ENCODE measurements at places on chromosomes 13 and 19. TPM values are rescaled to one million over a fixed set of nuclear protein-coding genes. Genes with fewer than 3 reads are reported as not detected.

DNA sequence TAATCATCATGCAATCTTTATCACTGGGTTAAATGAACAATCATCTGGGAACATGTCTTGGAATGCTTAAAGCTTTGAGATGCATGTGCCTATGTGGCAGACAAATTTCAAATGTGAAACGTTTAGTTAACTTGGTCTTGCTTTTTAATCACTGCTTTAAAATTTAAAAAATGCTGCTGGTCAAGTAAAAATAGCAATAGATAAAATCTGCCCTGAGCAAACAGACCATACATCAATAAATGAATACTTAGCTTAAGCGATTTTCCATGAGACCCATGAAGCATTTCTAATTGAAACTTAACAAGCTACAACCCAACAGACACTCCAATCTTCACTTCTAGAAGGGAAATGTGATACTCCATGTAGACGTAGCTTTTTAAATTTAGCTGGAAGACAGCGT, 1.9 kb upstream of the KL start:
- DNase-seq: no peak

DNA sequence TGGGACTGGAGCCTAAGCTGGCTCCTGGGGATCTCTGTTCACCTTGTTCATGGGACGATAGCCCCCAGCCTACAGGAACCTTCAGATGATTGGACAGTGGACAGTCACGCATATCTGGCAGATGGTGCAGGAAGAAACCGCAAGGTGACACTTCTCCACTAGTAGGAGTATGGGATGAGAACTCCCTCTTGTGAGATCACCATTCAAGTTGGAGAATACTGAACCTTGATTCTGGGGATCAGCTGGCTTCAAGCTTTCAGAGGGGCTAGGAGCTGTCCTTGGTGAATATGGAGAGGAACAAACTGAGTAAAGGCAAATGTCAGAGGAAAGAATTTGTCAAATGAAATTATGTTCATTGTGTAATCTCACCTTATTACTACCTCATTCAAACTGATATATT, 204.5 kb downstream of the PDS5B start:
- DNase-seq: no peak

DNA sequence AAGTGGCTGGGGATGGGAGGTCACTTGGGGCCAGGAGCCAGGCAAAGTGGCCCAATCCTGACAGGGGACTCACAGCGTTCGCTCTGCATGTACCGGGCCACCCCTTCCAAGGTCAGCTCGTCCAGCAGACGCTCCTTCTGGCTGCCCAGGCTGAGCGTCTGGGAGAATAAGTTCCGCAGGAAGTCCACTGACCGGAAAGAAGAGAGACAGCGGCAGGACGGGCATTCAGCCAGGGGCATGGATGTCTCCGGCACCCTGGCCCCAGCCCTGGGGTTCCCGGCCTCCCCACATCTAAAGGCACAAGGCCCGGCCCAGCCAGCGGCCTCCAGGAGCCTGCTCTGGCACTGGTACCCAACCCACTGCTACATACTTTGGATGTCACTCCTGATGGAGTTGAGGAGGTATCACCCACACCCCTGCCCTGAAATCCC, 6.1 kb downstream of the SIRT2 start:
- no peak for DNase-seq

DNA sequence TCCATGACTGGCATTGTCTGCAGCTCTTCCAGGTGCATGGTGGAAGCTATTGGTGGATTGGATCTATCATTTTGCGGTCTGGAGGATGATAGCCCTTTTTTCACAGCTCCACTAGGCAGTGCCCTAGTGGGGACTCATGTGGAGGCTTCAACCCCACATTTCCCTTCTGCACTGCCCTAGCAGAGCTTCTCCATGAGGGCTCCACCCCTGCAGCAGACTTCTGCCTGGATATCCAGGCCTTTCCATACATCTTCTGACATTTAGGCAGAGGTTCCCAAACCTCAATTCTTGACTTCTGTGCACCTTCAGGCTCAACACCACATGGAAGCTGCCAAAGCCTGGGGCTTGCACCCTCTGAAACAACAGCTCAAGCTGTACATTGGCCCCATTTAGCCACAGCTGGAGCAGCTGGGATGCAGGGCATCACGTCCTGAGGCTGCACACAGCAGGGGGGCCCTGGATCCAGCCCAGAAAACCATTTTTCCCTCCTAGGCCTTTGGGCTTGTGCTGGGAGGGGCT, 800.2 kb upstream of the MIR17HG start:
- DNase-seq: no peak

GRCh38 chr19:35383536-35383935, 12.7 kb downstream of the GPR42 start:
- DNase-seq: no peak

GRCh38 chr13:49560270-49561061, 24.9 kb downstream of the RCBTB1 start:
- no peak for DNase-seq

- DNase-seq: no peak
These were observed 15.6 kb upstream of the SPC24 start for GRCh38 chr19:11171144-11171543.

GRCh38 chr19:49896863-49897621, at the start of gene IL4I1:
IL4I1 (minus strand) TSS chr19:49896887; CDS start chr19:49896160, 727 bp downstream.
- DNase-seq: no peak

GRCh38 chr19:44792281-44792680, 14.6 kb downstream of the CBLC start:
- DNase-seq: no peak

GRCh38 chr19:35431145-35431807, 16.8 kb upstream of the FFAR2 start:
- no peak for DNase-seq

CEACAM21 gene
- total RNA-seq: not detected

GRCh38 chr13:62710787-62711186, 1295.1 kb upstream of the PCDH20 start:
- DNase-seq: no peak

AZU1 gene
- not detected for total RNA-seq

DNA sequence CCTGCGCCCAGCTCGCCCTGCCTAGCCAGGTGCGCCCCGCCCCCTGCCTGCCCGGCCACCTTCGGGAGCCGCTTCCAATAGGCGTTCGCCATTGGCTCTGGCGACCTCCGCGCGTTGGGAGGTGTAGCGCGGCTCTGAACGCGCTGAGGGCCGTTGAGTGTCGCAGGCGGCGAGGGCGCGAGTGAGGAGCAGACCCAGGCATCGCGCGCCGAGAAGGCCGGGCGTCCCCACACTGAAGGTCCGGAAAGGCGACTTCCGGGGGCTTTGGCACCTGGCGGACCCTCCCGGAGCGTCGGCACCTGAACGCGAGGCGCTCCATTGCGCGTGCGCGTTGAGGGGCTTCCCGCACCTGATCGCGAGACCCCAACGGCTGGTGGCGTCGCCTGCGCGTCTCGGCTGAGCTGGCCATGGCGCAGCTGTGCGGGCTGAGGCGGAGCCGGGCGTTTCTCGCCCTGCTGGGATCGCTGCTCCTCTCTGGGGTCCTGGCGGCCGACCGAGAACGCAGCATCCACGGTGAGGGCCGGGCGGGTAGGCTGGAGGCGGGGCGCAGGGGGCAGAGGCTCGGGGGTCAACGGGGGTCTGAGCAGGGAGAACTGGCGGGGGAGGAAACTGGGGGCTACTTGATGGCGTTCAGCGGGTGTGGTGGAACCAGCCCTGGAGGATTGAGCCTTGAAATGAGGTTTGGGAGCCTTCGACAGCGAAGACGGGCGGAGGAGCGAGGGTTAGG, at the start of gene SPINT2:
TSS of gene SPINT2 (plus strand) at position 88 of the 727 bp plus-strand sequence. CDS start at position 408, 320 bp downstream.
- no peak for DNase-seq

- no peak for DNase-seq
These were observed 4.7 kb downstream of the SPPL2B start for GRCh38 chr19:2333027-2333806.

MAB21L1 gene
- total RNA-seq: 1.2 TPM

DNA sequence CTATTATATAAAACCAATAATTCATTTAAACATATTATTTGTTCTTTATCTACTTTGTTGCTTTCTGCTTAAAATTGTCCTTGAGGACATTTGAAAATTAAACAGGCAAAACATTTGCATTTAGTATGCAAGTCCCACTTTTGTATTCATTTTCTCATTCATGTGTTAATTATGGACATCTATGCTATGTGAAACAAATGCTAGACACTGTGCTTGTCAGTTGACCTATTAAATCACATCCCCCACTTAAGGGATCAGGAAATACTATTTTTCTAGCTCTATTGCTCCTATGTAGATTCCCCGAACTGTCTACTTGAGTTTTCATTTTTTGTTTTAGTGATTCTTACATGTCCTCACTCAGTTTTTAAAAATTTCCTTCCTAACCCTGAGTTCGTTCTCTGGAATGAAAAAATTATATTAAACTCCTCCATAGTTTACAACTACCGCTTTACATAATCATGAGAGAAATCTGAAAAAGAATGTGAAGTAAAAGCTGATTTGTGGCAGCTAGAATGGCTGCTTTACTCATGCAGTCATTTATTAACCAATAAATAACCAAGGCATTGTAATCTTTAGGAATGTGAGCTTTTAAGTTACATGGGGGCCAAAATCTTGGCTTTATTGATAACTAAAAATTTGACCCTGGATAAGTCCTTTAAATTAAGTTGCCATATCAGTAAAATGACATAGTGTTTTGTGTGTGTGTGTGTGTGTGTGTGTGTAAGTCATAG, 188.5 kb downstream of the LIG4 start:
- DNase-seq: no peak

DCT gene
- total RNA-seq: 0.27 TPM

PNMA8B gene
- total RNA-seq: not detected

DNA sequence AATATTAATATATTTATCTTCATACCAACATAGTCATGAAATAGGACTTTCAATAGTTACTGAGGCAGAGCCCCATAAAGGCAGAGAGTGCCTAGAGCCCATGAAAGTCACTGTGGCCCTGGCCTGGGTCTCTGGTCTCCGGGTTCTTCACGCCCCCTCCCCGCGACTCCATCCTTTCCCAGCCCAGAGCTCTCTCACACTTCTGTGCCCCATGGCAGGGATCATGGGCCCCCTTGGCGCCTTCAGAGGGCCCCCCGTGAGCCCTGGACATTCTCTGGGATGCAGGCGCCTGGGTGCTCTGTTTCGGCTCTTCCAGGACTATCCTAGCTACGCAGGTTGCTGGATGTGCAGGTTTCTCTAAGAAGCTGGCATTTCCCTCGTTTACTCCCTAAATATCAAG, 228.4 kb downstream of the TEX29 start:
- no peak for DNase-seq
